K562 (cell line): ENCODE measurements at places on chromosomes 2 and 18. TPM values are rescaled to one million over a fixed set of nuclear protein-coding genes. Genes with fewer than 3 reads are reported as not detected.

DSC2 gene
- 11.6 and 11.8 TPM in 2 replicates for total RNA-seq

GPAT2 gene
- total RNA-seq, result 0.33 and 0.94 TPM in 2 replicates

NIF3L1 gene
- 28.1 and 33.3 TPM in 2 replicates for total RNA-seq

METTL21A gene
- 24.9 and 28.3 TPM in 2 replicates for total RNA-seq

CD8B gene
- total RNA-seq, result 0.18 TPM in 1 of 2 replicates, not detected in the other

WNT10A gene
- not detected in 2 replicates for total RNA-seq

SCN2A gene
- total RNA-seq, result 0.27 and 0.29 TPM in 2 replicates

TUBA4B gene
- not detected in 2 replicates for total RNA-seq

SCG2 gene
- total RNA-seq, result 0.49 and 0.78 TPM in 2 replicates

ASPRV1 gene
- 0.58 and 0.60 TPM in 2 replicates for total RNA-seq

PPP1R1C gene
- not detected in 2 replicates for total RNA-seq

HOXD13 gene
- not detected in 2 replicates for total RNA-seq

C2orf92 gene
- 4.0 and 4.5 TPM in 2 replicates for total RNA-seq

SOWAHC gene
- total RNA-seq, result 0.04 and 0.09 TPM in 2 replicates

HS6ST1 gene
- total RNA-seq, result 7.3 and 7.4 TPM in 2 replicates

GKN2 gene
- not detected in 2 replicates for total RNA-seq

KLF7 gene
- 0.47 and 0.49 TPM in 2 replicates for total RNA-seq

CAPN14 gene
- not detected in 2 replicates for total RNA-seq

ECEL1 gene
- 0.09 TPM in 1 of 2 replicates, not detected in the other for total RNA-seq
